ENCODE measurements at places on chromosomes 6 and 20.

- DNase-seq = no peak
Measured at GRCh38 chr6:30689022-30689865, 1.5 kb downstream of the NRM start.

- no peak for DNase-seq
Measured at GRCh38 chr20:62840244-62841197, 21.1 kb downstream of the TCFL5 start.

GRCh38 chr6:121435444-121436069 lies at the start of gene GJA1:
Gene GJA1, plus strand, starts transcription at chr6:121435646. Its CDS starts 11,202 bp downstream, at chr6:121446848.
- DNase-seq = peak; percentile 84

- DNase-seq = no peak
Measured at GRCh38 chr6:84441456-84441855, 214.0 kb upstream of the CEP162 start.

DNA sequence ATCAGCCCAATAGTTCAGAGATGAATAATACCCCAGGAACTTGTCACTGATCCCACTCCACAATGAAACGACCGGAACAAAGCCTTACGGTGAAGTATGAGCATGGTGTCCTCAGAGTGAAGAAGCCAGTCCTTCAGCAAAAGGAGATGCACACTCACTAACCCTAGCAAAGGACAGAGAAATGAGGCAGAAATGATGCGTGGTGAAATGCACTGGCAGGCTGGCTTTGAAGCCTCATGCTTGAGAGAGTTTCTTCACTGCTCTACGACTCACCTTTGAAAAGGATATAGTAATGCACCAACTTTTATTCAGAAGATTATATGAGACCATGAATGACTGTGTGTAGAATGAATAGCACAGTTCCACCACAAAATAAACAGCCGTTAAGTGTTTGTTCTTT lies 74.8 kb downstream of the PHACTR1 start:
- no peak for DNase-seq

GRCh38 chr6:162856885-162857284 lies 129.1 kb downstream of the PACRG start:
- DNase-seq = peak; percentile 60

DNA sequence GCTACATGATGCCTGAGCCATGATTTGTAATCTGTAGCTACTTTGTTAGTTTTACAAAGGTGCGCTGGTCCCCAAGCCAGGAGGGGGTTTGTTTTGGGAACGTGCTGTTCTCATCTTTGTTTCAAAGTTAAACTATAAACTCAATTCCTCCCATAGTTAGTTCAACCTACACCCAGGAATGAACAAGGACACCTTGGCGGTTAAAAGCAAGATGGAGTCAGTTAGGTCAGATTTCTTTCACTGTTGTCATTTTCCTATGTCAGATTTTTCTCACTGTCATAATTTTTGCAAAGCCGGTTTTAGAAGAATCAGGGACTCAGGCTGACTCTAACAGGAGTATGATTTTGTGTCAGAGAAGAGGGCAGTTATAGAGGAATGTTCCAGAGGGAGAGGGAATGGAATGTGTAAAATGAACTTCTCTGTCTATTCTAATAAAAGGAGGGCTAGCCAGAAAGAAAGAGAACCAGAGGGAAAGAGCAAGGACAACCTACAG lies 2.3 kb upstream of the GMPR start:
- DNase-seq = no peak

GRCh38 chr6:166386111-166386510 lies 3.4 kb upstream of the MPC1 start:
- no peak for DNase-seq

DNA sequence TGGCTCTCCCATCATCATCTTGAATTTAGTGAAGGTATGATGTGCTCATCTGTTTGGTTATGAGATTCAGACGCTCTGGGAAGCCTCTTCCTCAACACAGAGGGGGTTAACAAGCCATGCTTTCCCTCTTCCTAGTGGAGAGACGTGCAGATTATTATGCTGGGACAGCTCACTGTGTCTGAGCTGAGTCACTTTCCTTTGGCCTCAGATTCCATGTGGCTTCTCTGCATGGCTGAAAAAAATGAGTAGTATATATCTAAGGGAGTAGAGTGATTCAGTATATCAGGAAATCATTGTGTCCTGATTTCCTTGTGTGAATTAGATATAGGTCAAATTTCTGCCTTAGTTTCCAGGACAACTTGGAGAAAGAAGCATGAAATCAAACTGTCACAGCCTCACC lies 52.6 kb downstream of the FIG4 start:
- no peak for DNase-seq

DNA sequence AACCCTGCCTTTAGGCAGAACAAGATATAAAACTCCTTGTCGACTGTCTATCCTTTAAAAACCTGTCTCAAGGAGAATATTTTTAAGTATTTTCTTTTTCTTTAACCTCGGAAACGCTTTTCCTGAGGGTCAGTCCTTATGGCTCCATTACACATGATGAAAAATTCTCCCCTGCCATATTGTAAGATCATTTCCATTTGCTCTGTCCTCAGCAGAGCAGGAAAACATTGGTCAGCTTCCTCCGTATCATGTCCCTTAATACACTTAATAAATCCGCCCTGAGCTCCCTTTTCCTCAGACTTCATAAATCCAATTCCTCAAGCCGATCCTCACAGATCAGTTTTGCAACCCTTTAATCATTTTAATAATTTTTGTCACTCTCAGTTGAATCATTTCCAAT lies 234.5 kb upstream of the AGPAT4 start:
- no peak for DNase-seq

- DNase-seq = no peak
Measured at GRCh38 chr6:42217157-42217518, 523 bp downstream of the MRPS10 start.

- no peak for DNase-seq
Measured at GRCh38 chr6:119129148-119129967, 50.9 kb upstream of the FAM184A start.

GRCh38 chr6:14748679-14749078 lies 497.2 kb upstream of the JARID2 start:
- no peak for DNase-seq

DNA sequence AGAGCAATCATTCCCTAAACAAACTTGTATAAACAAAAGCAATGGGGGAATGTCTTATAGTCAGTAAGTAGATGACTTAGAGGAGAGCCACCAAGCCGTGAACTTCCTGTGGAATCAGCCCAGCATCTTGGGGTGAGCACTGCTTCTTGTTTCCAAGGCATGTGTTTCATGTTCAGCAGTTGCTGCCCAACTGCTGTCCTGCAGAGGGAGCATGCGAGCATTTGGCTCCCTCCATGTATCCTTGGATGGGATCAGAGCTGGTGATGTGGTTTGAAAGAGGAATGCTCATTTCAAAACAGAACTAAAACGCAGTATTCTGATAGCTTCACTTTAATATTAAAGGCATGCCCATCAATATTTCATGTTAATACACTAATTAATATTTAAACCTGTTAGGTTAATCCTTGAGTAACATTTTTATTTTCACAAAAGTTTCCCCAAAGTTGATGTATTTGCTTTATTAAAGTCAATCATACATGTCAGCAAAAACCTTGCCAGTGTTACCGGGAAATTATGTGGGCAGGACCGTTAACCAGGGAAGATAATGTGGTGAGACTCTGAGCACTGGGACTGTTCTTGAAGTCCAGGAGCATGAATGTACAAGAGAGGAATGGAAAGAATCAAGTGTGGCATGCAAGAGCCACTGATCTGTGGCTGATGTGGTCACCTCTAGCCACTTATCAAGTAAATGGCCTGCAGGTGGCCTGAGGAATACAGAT lies 172.1 kb upstream of the GGTLC1 start:
- peak; percentile 71 for DNase-seq

DNA sequence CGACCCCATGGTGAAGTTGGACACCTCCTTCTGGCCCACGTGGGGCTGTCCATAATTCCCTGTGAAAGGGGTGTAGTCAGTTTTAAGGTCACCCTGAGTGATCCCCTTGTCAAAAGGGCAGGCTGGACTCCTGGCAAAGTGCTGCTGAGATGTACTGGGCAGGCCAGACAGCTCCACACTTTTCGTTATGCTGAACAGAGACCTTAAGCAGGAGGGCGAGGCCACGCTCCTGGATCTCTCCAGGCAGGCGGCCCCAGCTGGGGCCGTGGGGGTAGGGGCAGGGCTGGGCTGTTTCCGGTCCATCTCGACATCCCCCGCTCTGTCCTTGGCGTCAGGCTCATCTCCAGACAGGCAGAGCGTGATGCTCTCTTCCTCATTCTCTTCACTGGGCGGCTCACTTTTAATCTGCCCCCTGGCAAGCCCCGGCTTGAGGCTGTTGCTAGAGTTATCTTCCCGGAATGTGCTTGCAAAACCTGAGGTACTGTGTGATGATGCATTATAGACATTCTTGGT lies 56.7 kb downstream of the GJA10 start:
- no peak for DNase-seq

- no peak for DNase-seq
Measured at GRCh38 chr6:135871878-135872277, 20.4 kb downstream of the PDE7B start.

DNA sequence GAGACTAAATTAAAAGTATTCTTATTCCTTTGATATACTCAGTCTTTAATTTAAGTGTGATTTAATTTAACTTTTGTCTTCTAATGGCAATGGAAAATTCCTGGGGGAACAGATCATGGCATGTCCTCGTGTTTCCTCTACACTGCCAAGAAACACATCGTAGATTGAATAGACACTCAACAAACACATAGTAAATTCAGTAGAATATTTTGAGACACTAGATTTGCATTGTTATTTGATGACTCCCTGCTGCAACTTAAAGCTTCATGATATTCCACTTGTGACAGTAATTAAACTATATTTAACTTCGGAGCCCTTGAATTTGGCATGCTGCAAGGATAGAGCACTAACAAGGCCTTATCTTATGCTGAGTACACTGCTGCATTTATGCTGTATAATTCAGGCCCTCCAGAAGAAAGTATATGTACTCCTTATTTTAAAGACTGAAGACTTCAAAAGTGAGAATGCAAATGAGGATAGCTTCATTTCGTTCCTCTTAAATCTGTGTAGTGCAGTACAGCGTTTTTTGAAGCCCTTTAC lies 84.3 kb downstream of the GRM1 start:
- no peak for DNase-seq

DNA sequence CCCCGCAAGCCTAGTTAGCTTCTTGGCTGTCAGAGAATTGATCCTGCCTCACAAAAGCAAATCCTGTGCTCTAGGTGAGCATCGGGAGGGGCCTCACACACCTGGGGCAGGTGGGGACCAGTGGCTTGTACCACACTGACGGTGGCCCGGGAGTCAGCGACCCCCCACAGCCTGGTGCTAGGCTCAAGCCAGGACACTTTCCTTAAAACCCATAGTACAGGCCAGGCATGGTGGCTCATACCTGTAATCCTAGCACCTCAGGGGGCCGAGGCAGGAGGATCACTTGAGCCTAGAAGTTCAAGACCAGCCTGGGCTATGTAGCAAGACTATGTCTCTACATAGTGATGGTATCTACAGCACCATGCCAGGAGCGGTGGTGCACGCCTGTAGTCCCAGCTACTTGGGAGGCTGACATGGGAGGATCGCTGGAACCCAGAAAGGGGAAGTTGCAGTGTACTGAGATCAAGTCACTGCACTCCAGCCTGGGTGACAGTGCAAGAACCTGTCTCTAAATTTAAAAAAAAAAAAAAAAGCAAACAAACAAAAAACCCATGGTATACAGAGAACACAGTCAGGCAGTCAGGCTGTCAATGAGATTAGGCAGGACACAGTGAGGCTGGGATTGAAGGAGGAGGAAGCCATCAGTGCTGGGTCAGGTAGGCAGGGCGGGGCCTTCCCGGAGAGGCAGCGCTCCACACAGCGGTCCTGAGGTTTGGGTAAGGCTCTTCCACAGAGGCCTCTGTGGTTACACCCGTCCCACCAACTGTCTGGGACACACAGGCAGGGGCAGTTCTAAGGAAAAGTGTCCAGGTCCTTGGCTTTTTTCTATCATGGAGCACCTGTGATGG lies 41.3 kb downstream of the SYNJ2 start:
- no peak for DNase-seq

DNA sequence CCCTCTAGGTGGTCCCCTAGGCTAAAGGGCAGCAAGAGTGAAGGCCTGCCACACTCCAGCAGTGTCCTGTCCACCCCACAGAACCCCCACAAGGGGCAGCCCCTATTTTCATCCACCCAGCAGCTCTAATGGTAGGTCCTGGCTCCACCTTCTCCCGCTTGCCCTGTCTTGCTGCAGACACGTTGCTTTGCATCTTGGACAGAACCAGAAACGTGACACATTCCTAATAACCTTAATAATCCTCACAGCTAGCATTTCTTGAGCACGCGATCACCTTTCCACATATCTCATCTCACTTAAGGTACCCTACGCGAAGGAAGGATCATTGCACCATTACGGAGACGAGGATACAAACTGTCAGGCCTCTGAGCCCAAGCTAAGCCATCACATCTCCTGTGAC lies 11.7 kb upstream of the SLC22A23 start:
- DNase-seq = no peak

DNA sequence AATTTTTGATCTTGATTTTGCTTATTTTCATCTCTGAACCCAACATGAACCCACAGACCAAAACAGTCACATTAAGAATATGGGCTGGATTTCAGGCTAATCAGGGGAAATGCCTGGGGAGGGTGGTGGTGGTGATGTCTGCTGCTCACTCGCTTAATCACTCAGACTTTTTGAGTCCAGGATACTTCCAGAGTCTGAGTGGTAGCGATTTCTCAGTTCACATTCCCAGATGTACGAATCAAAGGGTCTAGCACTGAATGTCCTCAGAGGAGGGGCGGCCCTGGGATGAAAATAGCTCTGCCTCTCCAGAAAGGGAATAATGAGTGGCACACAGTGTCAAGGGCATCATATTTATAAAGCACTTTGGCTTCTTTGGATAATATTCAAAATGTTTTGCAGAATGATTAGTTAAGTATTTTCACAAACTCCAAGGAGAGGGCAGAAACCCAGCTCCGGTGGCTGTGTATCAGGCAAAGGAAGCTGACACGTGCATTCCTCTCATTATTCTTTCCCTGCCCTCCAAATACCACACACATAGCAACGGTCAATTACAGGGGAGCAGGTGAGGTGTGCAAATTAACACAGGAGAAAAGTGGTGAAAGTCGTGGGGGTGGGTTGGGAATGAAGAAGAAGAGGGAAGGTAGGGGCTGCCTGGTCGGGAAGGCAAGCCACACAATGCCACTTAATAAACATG lies 345.2 kb upstream of the RSPO3 start:
- DNase-seq = no peak

- no peak for DNase-seq
Measured at GRCh38 chr6:146111881-146112450, 83.1 kb downstream of the GRM1 start.

GRCh38 chr6:144219056-144219685 lies 66.0 kb upstream of the UTRN start:
- DNase-seq = no peak

DNA sequence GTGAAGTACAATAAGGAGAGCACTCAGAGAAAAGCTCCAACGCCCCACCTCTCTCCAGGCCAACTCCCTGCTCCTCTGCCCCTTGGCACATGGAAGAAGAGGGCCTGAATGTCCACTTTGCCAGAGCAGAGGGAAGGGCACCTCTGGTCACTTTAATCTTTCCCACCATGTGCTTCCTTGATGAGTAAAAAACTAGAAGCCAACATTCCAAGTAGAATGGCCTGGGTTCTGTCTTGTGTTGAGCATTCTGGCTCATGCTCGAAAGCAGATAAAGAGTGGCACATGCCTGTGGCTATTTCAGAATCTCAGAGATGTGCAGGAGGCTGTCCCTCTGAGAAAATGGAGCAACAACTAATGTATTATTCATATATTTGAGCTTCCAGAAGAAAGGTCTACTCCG lies 177.4 kb upstream of the PLN start:
- no peak for DNase-seq

Measured in left hindlimb (tissue), 1 donor.